Fibroblast of skin of left biceps (primary cell): ENCODE measurements at places on chromosomes 13 and 19.
A peak's percentile ranks its signal among the peaks of the same experiment; 100 is the strongest.

- DNase-seq: no peak
These were observed 8.7 kb upstream of the SPC24 start for GRCh38 chr19:11164296-11164695.

- no peak for DNase-seq
These were observed 9.8 kb downstream of the ZNF526 start for GRCh38 chr19:42229855-42230351.

DNA sequence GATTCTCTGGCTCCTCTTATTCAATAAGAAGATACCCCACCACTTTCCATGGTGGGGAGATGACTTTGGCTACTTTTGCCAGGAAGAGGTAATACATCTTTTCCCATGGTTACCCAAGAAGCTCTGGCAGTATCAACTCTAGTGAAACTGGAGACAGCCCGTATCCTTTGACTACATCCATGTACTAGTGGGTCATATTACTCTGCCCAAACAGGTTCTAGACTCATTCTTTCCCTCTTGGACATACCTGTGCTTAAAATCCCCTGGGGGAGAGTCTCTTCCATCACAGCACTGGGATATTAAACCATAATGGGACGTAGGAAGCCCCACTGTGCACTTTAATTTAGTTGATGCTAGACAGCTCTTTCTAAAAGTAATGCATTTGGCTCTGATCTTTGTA is 144.7 kb upstream of the KLF12 start:
- DNase-seq: no peak

DNA sequence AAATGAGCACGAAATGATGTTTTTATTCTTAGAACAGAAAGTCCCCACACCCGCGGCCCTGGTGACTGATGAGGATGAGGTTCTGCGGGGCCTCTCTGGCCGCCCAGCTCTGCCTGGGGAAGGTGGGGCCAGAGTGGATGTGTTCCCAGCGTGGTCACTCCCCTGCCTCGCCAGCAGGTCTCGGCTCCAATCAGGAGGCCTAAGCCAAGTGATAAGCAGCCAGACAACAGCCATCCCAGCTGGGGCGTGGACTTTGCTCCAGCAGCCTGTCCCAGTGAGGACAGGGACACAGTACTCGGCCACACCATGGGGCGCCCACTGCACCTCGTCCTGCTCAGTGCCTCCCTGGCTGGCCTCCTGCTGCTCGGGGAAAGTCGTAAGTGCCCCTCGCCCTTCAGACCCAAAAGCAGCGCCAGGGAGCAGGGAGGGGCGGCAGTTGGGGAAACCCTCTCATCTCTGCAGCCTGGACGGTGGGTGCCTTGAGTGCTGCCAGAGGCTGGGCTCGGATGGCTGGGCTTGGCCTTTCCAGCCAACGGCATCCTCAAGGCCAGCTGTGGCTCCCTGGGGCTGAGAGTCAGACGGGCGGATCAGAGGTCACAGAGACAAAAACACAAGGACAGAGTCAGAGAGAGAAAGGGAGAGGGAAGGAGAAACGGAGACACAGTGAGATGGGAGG is at the start of gene F10:
F10 (plus strand) TSS at position 250 of the 676 bp plus-strand sequence; CDS start at position 307, 57 bp downstream.
- DNase-seq: no peak

- DNase-seq: no peak
These were observed 7.0 kb upstream of the RAB8A start for GRCh38 chr19:16104722-16105121.

GRCh38 chr13:110957181-110957884 is 42.5 kb upstream of the ANKRD10 start:
- DNase-seq: no peak

- no peak for DNase-seq
These were observed 798 bp downstream of the SLC1A5 start for GRCh38 chr19:46787331-46788261.

GRCh38 chr19:12952488-12953137 is 4.4 kb downstream of the GADD45GIP1 start:
- DNase-seq: no peak

- no peak for DNase-seq
These were observed 11.9 kb downstream of the MEIS3 start for GRCh38 chr19:47407417-47407774.

GRCh38 chr19:52626915-52627314 is 11.2 kb downstream of the ZNF83 start:
- DNase-seq: no peak

DNA sequence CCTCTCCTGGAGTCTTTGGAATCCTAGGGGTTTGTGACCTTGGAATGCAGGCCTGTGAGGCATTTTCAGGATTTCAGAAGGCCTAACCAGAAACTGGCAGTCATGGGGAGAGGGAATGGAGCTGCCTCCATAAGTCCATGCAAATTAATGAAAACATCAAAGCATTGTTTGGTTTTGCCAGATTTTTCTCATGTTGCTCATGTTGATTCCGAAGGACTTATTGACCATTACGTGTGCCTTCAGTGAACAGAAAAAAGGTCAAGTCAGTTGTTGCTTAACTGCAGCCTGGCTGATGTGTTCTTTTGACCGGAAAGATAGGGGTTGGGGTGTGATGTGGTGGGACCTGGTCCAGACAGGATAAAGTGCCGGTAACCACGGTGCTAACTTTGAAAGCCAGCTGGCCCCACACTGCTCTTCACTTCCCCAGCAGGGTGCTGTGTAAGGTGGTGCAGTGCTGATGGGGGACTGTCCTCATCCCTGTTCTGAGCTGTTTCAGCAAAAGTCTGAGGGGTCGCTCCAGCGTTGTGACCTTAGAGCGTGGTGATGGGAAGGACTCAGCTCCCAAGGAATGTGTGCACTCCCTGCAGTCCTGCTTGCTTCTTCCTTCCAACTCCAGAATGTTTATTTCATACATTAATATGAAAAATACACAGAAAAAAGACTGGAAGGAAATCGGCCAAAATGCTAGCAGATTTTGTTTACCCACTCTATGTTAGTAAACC is 3.5 kb downstream of the RNF113B start:
- peak; percentile 65 for DNase-seq

DNA sequence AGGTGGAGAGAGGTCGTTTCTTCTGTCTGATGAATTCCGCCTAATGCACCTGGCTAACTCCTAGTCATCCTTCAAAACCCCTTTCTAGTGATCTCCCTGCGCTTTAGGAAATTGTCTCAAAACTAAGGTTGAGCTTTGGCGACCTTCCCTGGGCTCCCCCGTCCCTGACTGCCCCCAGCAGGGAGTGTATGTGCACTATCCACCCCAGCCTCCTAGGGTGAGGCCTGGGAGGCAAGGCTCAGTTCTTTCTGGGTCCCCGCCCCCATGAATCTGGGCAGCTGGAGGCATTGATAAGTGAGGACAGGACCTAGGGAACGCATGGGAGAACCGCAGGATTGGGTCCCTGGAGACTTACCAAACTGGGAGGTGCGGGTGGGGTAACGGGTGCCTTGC is 378 bp downstream of the TLE6 start:
- no peak for DNase-seq

GRCh38 chr13:45219938-45220375 is 19.1 kb upstream of the KCTD4 start:
- no peak for DNase-seq

- DNase-seq: no peak
These were observed 83.3 kb downstream of the KCTD15 start for GRCh38 chr19:33879818-33880575.

DNA sequence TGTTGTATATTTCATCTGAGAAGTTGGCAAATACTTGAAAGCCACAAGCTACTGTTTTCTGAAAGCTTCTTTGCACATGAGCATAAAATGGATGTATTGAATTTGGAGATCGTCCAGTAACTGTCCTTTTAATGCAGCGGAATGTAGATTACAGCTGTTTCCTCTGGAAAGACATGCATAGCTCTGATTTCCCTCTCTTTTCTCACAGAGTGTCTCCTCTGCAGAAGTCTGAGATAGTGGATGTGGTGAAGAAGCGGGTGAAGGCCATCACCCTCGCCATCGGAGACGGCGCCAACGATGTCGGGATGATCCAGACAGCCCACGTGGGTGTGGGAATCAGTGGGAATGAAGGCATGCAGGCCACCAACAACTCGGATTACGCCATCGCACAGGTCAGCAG is 283.0 kb downstream of the SHISA2 start:
- DNase-seq: peak; percentile 10

GRCh38 chr13:113860051-113860664 is 3.7 kb downstream of the GAS6 start:
- DNase-seq: no peak

GRCh38 chr13:107020393-107020792 is 452.5 kb upstream of the ARGLU1 start:
- no peak for DNase-seq

- DNase-seq: no peak
These were observed 105.0 kb downstream of the PTPRS start for GRCh38 chr19:5235458-5236219.

DNA sequence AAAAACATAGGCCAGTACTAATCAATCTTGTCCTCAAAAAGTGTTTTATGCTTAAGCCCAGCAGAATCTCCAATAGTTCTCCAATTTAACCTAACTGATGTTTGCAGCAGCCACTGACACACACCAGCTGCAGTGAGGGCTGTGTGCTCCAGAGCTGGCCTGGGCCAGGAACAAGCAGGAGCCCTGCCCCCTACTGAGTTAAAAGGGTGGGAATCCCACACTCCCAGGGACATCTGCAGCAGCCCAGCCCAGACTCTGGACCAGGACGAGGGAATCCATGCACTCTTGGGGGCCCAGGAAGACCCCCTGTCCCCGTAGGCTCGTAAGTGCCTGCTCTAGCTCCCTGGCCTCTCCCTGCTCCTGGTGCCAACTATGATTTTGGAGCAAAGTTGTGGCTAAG is 91.5 kb upstream of the ATXN8OS start:
- no peak for DNase-seq

DNA sequence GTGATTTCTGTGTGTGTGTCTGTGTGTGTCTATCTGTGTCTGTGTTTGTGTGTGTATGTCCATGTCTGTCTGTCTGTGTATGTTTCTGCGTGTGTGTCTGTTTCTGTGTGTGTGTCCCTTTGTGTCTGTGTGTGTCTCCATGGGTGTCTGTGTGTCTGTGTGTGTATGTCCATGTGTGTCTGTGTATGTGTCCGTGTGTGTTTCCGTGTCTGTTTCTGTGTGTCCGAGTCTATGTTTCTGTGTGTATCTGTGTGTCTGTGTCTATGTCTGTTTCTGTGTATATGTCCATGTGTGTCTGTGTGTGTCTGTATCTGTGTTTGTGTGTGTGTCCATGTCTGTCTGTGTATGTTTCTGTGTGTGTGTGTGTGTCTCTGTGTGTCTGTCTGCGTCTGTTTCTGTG is 276.3 kb upstream of the SOX1 start:
- no peak for DNase-seq

DNA sequence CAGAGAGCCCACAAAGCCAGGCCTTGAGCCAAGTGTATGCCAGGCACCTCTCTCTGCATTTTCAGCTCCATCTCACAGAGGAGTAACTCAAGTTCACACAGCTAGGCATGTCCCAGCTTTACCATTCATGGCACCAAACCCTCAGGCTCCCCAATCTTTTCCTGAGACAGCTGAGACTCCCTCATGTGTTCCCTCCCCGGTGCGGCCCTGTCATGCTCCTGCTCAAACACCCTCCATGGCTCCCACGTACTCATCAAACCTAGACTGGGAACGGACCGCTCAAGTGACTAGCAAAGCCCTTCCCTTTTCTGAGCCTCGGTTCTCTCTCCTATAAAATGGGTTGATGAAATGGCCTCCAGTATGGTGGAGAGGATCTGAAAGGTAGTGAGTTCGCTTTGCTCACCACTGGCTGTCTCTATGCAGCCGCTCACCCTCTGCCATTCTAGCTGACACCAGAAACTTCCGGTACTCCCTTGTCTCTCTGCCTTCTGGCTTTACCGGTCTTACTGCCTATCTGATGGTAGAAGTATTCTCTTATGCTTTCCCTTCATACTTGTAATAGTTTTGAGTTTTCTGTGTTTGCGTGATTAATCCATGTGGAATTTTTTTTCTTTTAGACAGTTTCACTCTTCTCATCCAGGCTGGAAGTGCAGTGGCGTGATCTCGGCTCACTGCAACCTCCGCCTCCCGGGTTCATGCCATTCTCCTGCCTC is 7.8 kb upstream of the SLC44A2 start:
- peak; percentile 64 for DNase-seq

DNA sequence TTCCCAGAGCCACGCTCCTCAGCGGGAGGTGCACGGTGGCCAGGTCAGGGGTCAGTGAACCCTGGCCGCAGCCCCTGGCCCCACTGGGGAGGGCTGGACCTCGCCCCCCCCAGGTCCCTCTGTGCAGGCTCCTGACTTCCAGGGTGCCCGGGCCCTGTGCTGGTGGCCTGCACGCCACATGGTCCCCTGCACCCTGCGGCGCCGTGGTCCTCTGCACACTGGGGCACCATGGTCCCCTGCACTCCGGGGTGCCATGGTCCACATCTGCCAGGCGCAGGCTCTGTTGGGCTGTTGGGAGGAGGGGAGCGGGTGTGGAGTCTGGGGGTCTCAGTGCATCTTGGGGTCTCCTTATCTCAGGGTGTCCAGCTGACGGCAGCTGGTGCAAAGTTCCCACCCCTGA is 23.3 kb upstream of the TMEM255B start:
- no peak for DNase-seq

- DNase-seq: no peak
These were observed 2.6 kb downstream of the CACNA1A start for GRCh38 chr19:13503570-13504235.

GRCh38 chr13:97539651-97540610 is 106.0 kb downstream of the RAP2A start:
- peak; percentile 50 for DNase-seq

DNA sequence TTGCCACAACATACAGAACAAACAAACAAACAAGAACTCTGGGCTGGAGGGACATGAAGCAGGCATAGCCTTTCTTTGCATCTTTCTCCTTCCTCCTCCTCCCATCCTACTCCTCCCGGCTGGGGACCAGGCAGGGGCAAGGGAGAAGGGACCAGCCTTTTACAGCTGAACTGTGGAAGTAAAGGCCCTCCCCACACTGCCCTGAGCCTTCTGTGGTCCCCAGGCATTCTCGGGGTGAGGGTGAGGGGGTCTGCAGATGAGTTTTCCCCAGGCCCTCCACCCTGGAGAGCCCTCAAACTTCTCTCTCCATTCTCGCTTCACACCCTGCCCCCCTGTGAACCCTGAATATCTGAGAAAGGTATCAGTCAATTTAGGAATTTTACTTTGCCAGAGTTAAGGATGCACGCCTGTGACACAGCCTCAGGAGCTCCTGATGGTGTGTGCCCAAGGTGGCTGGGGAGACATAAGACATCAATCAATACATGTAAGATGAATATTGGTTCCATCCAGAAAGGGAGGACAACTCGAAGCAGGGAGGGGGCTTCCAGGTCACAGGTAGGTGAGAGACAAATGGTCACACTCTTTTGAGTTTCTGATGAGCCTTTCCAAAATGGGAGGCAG is 170.9 kb downstream of the COL4A1 start:
- DNase-seq: no peak
